ENCODE measurements at places on chromosomes 12 and 14.

DNA sequence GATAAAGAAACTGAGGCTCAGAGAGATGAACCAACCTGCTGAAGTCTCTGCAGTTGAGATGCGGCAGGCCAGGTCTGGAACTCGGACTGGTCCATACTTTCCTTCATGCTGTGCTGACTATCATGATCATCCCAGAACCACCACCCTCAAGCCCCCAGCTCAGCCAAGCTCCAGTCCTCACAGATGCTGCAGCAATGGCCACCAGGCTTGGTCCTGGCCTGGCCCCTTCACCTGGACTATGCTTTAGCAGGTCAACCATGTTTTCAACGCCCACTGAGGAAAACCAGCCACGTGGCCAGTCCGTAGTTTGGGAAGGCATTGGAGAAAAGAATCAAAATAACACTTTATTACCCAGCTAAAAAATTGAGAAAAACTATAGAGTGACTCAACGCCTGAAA lies 1.4 kb downstream of the GPR68 start:
- DNase-seq = no peak

GRCh38 chr14:88823968-88824313 lies 510 bp upstream of the TTC8 start:
- DNase-seq = no peak

- no peak for DNase-seq
Observed at GRCh38 chr12:16294376-16294956, 17.0 kb upstream of the SLC15A5 start.

DNA sequence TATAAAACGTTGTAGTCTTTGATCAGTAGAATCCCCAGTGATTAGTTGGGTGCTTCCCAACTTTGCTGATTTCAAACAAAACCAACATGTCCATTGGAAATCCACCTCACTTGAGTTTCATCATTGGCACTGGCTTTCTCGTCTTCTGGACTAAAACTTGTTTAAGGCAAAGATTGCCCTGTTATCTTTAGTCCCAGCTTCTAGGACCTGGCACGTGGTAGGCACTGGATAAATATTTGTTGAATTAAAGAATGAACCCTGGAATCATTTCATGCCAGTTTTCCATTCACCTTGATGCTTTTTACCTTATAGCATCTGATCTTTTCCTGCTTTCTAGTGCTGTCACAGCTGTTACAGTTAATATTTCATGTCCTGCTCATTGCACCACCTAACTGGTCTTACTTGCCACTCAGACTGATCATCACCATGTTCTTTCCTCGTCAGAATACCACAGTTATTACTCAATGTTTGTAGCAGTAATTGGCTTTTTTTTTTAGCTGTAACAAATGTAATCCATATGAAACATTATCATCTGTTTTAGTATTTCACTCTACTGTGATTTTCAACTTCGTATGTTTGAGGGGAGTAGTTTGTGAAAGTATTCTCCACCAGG lies 7.3 kb upstream of the C12orf50 start:
- no peak for DNase-seq

- DNase-seq = no peak
Observed at GRCh38 chr12:18721452-18721851, 16.4 kb downstream of the PLCZ1 start.

DNA sequence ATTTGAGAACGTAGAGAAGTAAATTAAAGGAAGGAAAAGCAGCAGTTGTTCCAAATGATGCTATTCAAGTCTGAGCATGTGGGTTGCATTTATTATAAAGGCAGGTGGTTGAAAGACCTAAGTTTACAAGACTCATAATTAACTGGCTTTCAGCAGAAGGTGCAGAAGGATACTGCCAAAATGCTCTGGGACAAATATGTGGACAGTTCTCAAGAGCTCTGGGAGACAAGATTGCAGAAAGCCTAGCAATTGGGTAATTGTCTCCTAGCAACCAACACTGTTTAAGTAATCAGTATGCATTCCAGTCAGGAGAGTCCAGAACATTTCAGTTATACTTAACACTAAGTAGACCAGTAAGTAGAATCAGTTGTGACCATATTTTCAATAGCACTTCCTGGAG lies 131.5 kb downstream of the GPR135 start:
- no peak for DNase-seq

- no peak for DNase-seq
Observed at GRCh38 chr12:21583587-21583986, 21.1 kb downstream of the GYS2 start.

GRCh38 chr14:52111583-52111982 lies 42.7 kb upstream of the NID2 start:
- DNase-seq = no peak

GRCh38 chr12:50375802-50376201 lies 20.6 kb downstream of the FAM186A start:
- no peak for DNase-seq

GRCh38 chr12:30980955-30981662 lies 54.6 kb downstream of the TSPAN11 start:
- no peak for DNase-seq

GRCh38 chr14:69351911-69352310 lies 46.2 kb downstream of the ERH start:
- no peak for DNase-seq

DNA sequence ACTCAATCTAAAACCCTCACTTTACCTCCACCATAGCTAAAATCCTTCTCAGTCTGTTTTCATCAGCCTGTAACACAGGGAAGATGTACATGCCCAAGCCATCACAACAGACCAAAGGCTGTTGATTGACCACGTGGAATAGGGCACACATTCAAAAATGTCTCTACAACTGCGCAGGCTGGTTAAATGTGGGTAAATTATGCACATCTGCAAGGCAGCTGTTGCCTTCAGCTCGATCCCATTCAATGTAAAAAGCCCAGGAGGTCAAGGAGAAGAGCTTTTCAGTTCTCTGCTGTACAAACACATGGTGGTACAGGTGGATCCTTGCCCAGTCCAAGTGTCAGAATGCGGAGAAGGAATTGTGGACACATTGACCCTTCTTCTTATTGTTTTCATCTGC lies 354.0 kb downstream of the FLRT2 start:
- no peak for DNase-seq

DNA sequence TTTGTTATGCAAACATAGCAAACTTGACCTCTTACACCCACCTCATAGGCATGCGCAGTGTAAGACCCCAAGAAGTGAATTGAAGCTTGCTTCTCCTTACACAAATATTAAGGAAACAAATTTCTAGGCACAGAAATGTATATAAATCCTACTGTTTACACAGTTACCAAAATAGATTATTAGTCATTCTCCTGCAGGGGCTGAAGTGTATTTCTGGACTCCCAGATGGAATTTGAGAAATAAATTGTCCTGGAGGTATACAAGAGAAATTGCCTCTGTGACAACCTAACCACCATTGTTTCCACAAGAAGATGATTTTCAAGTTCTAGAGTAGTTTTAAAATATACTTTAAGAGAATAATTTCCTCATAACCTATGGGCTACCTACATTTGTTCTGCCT lies 656.0 kb upstream of the MDGA2 start:
- no peak for DNase-seq

DNA sequence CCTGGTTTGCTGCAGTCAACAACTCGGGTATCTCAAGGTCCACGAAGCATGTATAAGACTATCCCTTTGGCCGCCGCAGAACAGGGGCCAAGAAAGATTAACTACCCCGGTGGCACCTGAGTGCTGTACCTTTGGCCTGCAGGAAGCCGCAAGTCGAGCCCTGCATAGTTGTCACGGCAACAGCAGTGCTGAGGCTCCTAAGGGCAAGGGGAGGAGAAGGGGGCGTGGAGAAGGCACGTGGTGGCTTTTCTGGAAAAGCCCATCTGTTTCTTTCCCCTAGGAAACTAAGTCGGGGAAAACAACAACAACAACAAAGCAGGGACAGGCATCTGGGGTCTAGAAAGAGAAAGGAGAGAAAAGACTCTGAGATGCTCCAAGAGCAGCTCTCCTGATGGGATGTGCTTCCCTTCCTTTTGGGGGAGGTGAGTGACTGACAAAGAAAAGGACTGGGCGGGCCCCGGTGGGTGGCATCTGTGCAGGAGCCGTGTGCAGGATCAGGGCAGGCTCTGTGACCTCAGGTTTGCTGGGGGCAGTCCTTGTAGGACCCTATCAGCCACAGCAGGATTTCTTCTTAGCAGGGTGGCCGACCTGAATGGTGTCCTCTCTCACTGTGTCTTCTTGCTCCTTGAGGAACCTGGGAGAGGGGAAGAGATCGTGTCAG lies 123.9 kb downstream of the PRMT8 start:
- DNase-seq = no peak

DNA sequence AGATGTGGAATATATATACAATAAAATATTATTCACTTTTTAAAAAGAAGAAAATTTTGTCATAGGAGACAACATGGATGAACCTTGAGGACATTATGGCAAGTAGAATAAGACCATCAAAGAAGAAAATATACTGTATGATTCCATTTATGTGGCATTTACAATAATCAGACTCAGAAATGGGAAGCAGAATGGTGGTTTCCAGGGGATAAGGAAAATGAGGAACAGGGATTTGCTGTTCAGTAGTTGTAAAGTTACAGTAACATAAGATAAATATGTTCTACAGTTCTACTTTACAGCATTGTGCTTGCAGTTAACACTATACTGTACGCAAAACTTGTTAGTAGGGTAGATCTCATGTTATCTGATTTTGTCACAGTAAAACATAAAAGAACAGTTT lies 1271.0 kb downstream of the LRFN5 start:
- no peak for DNase-seq

- no peak for DNase-seq
Observed at GRCh38 chr12:11650286-11651281, 1.1 kb downstream of the ETV6 start.

GRCh38 chr14:92607702-92608429 lies 94.3 kb downstream of the RIN3 start:
- DNase-seq = no peak

DNA sequence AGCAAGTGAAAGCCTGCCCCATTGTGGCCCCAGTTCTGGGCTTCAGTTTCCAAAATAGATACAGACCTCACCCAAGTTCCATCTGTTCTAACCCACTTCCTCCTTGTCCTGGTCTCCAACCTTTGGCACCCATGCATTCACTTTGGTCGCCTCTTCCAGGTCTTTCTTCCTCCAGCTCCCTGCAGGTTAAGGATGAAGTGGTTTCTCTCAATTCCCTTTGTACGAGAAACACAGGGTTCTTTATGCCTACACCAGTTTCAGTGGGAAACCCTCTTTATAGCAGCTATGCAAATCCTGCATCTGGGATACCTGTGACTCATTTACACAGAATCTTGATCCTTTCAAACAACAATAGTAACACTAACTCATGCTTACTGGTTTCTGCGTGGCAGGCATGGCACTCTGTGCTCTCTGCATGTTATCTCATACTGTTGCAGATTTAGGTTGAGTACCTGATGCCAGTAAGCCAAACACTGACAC lies 110.6 kb upstream of the AMIGO2 start:
- DNase-seq = no peak

DNA sequence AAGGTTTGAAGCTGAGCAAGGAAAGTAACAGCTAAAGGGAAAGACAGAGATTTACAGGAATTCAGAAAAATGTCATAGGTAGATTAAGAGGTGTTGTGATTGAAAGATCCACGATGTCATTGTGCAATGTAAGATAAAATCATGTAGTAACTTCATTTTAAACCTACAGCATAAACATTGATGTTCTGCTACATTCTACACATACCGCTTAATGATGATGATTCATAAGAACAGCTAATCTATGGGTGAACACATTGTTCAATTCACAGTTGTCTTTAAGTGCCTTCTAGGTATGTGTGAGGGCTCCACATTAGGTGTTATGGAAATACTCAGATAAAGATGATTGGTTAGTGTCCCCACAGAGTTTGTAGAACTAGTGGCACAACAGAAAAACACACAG lies 170.9 kb downstream of the GRIP1 start:
- DNase-seq = no peak

- no peak for DNase-seq
Observed at GRCh38 chr14:99632410-99633035, 12.4 kb upstream of the HHIPL1 start.

GRCh38 chr12:80648881-80649280 lies 58.6 kb upstream of the MYF6 start:
- no peak for DNase-seq

DNA sequence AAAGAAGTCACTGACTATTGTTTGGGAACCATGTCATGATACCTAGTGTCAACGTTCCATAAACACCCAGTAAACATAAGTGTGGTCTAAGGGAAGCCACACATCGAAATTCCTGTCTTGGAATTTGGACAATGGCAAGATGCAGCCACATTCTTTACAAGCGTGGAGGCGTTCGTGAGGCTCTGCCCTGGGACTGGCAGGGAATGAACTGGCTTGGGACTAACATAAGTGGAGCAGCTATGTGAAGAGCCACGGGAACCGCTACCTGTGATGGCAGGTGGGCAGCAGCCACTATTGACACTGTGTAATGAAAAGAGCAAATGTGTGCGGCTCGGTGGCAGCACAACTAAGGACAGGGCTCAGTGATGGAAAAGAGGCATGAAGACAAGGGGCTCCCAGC lies 10.0 kb upstream of the NRIP2 start:
- no peak for DNase-seq

GRCh38 chr12:94689646-94690036 lies 39.3 kb upstream of the TMCC3 start:
- DNase-seq = no peak

DNA sequence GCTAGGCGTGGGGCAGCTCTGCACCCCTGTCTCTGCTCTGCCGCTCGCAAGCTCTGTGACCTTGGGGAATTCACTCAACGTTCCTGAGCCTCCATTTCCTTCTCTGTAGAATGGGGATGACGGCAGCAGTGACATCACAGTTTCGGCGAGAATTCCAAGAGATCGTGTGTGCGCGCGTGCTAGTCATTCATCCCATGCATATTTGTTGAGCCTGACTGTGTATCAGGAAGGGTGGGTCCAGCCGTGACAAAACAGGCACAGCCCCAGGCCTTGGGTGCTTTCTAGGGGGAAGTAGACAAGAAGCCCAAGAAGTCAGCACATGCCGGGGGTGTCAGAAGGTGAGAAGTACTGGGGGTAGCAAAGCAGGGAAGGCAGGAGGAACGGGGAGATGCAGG lies 145.6 kb upstream of the NCOR2 start:
- no peak for DNase-seq

- DNase-seq = no peak
Observed at GRCh38 chr12:130137040-130138018, 24.9 kb upstream of the FZD10 start.

- no peak for DNase-seq
Observed at GRCh38 chr12:96534339-96534738, 45.0 kb downstream of the CFAP54 start.

All from stimulated activated CD4-positive, alpha-beta T cell treated with anti-CD3 and anti-CD28 coated beads, Interleukin-15, amount 100 ng/mL, for 1 hour (primary cell).